ENCODE measurements at places on chromosomes 1 and 21.
A peak's percentile ranks its signal among the peaks of the same experiment; 100 is the strongest.

- no peak for DNase-seq
Measured at GRCh38 chr1:47840393-47841190, 156.6 kb downstream of the TRABD2B start.

DNA sequence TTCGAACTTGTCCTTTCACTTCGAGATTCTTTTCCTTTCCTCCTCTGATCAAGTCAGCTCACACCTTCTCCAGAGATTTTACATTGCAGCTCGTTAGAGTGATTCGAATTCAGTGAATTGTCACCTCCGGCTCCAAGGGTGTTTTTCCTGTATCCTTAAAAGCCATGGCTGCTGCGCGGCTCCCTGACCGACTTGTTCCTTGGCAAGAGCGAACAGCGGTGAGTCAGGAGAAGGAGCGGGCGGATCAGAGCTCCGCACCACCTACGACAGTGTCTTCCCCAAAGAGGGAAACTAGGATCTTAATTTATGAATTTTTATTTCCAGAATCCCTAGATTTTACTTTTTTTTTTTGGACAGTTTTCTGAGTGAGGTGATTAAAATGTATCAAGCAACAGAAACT lies 204.4 kb upstream of the ADGRL2 start:
- no peak for DNase-seq

DNA sequence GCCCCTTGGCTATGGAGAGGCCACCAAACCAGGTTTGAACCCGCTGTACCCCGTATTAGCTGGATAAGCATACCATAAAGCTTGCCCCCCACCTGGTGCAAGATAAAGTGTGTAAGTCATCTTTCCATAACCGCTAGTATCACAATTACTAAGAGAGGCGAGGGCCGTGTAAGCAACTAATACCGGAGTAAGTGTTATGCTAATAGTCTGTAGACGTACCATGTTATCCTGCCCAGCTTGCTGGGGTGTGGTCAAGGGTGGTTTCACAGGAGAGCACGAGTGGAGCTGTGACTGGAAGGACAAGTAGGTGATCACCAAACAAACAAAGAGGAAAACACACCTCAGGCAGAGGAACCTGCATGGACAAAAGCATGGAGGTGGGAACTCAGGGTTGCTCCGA lies 3.6 kb upstream of the TNFRSF1B start:
- DNase-seq = no peak

- peak; percentile 56 for DNase-seq
Measured at GRCh38 chr21:33374450-33375096, 28.6 kb upstream of the IFNGR2 start.

GRCh38 chr1:24193046-24193445 lies 6.0 kb upstream of the IFNLR1 start:
- DNase-seq = peak; percentile 83

Measured in amniotic epithelial cell (primary cell).